Activated T-cell treated with anti-CD3 and anti-CD28 coated beads for 4 hours (primary cell): ENCODE measurements at places on chromosomes 5 and 9.
A peak's percentile ranks its signal among the peaks of the same experiment; 100 is the strongest.

DNA sequence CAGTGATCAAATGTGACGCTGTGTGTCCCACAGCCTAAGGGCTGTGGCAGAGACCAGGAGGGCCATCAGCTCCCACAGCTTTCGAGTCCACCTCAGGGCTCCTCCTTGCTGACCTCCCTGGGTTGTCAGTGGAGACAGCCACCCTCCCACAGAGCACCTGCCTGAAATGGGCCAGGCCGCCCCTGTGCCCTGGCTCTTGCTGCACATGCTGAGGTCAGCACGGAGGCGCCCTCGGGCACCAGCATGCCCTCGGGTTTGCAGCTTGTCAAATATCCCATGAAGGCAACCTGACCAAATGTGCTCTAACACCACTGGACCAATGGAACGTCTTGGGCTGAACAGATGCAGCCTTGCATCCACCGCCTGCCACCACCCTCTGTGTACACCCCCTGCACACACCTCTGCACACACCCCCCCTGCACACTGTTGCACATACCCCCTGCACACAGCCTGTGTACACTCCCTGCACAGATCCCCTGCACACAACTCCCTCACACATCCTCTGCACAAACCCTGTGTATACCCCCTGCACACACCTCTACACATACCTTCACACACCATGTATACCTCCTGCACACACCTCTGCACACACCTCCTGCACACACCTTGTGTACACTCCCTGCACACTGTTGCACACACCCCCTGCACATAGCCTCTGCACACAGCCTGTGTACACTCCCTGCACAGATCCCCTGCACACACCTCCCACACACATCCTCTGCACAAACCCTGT is 2.0 kb upstream of the CEP72 start:
- no peak for DNase-seq

GRCh38 chr5:102295534-102296177 is 428 bp downstream of the SLCO4C1 start:
- DNase-seq: no peak

DNA sequence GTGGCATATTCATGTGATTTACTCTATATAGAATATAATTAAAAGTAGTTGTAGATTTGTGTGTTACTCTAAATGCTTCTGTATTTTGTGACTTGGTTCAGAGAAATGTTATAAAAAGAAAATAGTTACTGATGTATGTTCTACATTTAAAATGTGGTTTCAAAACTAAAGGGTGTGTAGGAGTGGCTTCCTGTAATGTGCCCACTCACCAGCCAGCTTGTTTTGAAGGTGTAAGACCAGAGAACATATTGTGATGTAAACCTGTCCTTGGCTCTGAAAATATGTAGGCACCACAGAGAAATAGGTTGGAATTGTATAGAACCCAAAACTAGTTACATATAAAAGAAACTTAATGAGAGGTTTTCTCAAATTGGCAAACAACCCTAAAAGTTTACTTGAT is 51.2 kb upstream of the ARRDC3 start:
- DNase-seq: peak; percentile 14

- DNase-seq: no peak
Measured at GRCh38 chr5:56357426-56357825, 124.3 kb upstream of the ANKRD55 start.

GRCh38 chr5:140298183-140298601 is 4.7 kb downstream of the PFDN1 start:
- no peak for DNase-seq

DNA sequence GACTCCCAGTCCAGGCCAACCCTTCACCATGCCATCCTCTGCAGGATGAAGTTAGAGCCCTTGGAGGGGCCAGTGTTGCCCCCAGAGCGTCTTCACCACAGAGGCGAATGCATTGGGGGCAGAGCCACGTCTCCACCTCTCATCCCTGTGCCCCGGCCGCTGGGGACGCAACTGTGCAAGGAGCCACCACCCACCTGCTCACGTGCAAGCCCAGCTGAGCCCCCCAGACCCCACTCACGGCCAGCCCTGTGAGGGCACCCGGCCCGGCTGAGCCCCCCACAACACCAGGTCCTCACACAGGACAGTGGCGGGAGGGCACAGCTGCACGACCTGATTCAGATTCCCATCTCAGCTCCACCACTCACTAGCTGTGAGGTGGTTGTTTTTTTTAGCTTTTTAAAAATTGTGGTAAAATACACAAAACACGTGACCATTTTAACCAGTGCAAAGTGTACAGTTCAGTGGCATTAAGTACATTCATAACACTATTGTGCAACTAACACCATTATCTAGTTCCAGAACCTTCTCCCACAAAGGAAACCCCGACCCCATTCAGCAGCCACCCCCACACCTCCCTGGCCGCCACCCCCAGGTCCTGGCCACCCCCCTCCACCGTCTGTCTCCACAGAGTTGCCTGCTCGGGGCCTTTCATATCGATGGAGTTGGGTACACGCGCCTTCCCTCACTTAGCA is 33.5 kb upstream of the UBAC1 start:
- DNase-seq: no peak

- DNase-seq: no peak
Measured at GRCh38 chr5:999724-1000123, 8.9 kb upstream of the NKD2 start.

DNA sequence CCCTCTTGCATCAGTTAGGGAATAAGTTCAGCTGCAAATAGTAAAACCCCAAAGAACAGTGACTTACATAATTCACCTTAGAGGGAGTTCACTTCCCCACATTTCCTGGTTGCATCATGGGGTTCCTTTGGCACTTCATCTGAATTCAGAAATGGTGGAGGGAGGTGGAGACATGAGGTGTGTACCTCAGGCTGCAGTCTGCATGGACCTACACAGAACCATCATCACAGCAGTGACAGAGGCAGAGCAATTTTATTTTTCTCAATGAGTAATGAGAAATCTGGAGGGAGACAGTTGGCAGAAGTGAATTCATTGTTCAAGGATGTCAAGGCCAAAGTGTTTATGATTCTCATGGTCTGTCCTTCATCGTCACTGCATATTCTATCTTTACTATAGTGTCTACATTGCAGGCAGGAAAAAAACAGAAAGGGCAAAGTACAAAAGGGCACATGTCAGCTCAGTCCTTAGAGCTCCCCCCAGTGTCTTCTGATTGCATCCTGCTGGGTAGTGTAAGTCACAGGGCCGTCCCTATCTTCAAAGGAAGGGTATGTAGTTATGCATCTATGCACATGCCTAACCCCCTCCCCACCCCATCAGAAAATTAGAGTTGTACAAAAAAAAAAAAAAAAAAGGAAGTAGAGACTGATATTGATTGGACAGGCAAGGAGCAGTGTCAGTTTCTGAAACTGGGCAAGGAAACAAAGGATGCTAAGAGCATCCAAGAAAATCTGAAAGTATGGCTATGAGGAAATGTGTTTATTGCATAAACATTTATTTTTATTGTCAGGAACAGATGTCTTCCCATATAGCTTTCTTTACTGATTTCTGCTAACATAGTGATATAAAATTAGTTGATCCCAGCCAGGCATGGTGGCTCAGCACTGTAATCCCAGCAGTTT is 132.7 kb upstream of the APC start:
- DNase-seq: no peak

DNA sequence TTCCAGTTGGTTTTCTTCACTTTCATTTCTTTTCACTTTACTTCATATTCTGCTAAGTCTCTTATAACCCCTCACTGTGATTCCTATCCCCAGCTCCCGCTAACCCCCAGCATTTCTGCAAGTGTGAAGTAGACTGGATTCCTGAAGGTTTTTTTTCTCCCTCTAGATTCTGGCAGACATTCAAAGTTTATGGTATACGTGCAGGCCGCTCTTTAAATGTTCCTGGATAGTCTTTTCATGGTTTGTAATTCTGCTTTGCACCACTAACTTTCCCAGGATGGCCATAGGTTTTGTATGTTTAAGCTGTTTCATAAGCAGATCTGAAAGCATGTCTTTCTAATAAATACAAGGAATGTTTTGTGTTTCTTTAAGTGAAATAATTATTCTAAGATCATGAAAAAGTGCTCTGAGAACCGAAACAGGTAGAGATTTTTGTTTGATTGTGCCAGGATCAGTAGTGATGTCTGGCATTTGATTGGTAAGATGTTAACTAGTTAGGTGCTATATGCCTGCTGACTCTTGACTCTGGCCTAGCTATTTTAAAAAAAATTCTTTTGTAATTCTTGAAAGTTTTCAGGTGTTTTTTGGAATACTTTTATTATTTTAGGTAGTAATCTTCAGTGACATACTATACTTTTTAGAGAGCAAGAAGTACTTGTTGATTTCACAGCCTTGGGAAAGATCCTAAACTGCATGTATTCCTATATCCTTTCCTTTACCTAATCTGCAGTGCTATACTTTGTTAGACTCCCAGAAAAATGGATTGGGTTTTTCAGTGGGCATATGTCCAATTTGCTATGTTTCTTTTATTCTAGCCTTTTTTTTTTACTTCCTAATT is 29.7 kb downstream of the CNOT6 start:
- DNase-seq: no peak

GRCh38 chr9:80841888-80842287 is 847.5 kb downstream of the TLE1 start:
- no peak for DNase-seq

DNA sequence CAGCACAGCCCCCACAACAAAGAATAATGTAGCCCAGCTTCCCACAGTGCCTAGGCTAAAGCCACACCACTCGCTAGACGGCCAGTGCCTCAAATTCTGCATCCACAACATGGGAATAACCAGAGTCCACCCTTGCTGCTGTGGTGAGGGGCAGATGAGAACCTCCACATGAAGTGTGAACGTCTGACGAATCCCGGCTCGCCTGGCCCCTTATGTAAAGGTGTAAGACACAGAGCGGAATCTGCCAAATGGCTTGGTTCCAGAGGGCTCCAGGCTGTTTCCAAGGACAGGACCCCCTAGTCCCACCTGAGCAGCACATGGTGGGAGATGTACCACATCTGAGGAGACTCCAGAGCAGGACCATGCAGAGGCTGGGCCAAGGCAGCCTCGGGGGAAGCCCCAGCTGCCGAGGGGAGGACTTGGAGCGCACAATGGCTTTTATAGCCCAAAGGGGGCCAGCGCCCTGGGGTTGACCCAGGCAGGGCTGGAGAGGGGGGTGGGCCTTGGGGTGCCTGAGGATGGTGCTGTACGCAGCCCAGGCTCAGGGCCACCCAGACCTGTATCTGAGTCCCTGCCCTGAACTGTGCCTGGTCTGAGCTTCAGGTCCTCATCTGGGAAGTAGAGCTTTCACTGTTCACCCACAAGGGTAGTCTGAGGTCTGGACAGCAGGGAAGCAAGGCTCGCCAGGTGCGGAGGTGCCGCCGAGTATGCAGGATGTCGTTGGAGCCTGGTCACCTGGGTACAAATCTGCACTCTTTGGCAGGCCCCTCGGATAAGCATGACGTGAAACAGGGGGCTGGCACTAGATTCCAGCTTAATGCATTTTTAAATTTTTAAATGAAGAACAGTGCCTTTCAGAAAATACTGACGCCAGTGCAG is 24.9 kb upstream of the SLC25A51 start:
- DNase-seq: no peak

GRCh38 chr5:150568663-150569062 is 60.7 kb downstream of the NDST1 start:
- DNase-seq: no peak

DNA sequence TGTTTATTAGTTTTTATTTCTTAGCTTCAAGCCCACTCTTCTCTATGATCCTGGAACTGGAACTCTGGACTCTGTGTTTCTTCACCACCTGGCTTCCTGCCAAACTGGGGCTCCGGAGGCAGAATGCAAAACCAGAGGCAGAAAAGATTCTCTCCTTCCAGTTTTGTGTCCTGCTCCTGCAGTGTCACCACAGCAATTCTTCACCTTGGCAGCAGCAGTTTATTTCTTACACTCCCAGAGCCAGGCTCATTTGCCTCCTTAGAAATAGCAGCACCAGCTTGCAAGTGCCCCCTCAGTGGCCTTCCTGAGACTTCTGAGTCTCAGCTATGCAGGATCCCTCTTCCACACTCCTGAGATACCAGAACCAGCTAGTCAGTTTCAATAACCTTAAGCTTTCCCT is 26.7 kb upstream of the CAMK4 start:
- DNase-seq: no peak
